ENCODE measurements at places on chromosomes 3 and 15. TPM values are rescaled to one million over a fixed set of nuclear protein-coding genes. Genes with fewer than 3 reads are reported as not detected.
A peak's percentile ranks its signal among the peaks of the same experiment; 100 is the strongest.

DNA sequence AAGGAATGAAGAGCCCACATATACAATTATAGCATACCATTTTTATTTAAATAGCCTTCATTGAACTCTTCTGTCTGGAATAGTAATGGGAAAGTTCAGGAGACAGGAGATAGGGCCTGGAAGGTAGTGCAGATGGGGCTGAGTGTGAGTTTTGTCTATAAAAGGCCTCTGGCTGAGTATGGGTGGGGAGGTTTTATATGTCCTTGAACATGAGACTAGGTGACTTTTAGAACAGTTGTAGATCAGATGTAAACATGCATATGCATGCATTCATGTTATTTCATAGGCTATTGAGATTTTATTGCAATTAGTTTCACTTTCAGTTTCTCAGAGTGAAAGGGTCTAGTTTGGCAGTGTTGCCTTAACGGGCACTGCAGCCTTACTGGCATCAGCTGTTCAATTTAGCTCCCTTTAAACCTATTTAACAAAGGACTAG is 27.1 kb downstream of the CGGBP1 start:
- peak overlapping the region; percentile 58 for H3K4me3 ChIP-seq
- DNase-seq: no peak

The DPH3 gene
- total RNA-seq: 19.3 TPM

The LRRC15 gene
- 0.63 TPM for total RNA-seq

GRCh38 chr3:98583766-98584165 is 9.6 kb downstream of the CPOX start:
- H3K4me3 ChIP-seq: no peak overlapping the region
- peaks cover 4% of the 10 kb centered on the region for H3K36me3 ChIP-seq
- no peak for DNase-seq

The SYNPR gene
- not detected for total RNA-seq

The SLC2A2 gene
- total RNA-seq: 12.6 TPM

The TM4SF1 gene
- 173 TPM for total RNA-seq

DNA sequence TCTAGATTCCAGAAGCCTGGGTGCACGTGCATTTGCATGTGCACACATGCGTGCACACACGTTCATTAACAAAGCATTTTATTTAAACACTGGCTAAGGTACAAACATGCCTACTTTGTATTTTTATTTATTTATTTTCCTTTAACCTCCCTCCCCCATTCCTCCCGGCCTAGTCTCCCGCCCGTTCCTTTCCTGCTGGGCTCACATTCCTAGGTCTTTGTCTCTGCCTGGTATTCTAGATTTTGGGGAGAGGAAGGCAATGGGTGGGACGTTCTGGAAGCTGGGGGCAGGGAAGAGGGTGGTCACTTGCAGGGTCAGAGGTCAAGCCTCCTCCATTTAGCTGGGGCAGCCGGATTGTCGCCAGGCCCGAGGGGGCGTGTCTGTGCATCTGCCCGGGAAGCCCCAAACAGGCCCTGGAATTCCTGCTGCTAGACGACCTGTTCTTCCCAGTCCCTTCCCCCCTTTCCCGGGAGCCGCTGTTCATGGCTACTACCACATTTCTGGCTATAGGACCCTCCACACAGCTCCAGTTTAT is 51.8 kb downstream of the TRIM71 start:
- H3K27ac ChIP-seq: no peak overlapping the region
- H3K27me3 ChIP-seq: no peaks in the 10 kb centered on the region
- H3K4me3 ChIP-seq: no peak overlapping the region

DNA sequence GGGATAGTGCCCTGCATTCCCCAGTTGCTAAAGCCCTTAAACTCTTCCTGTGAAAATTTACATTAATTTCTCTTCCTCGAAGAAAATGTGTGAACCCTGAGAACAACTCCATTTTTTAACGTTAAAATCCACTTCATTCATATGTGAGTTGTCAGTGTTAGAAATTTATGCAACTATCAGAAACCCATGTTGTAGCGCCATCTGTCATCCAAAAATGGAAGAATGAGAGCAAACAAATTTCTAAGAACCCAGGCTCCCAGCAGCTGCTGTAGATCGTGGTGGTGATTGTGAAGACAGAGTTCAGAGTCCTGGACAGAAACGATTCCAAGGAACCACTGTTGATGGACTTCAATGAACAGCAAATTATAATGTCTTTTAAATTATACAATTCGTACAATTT is 179.7 kb upstream of the NDN start:
- no peaks in the 10 kb centered on the region for H3K4me1 ChIP-seq
- no peak overlapping the region for H3K4me3 ChIP-seq

DNA sequence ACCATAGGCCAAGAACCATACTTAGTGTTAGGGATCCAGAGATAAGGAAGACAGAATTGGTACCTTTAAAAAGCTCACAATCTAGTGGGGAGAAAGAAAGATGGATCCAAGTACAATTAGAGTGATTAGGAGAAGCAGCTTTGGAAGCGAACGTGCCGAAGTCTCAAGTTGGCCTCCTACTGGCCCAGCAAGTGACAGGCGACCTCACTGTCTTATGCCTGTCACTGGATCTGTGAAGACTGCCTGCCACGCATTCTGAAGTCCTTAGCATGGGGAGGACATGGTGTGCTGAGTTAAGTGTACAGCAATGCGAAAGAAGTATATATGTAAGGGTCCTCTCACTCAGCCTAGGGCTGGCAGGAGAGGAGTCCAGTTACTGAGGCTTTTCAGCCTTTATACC is 141.0 kb downstream of the GABRB3 start:
- no peaks in the 10 kb centered on the region for H3K36me3 ChIP-seq
- H3K27me3 ChIP-seq: no peaks in the 10 kb centered on the region
- H3K4me1 ChIP-seq: no peaks in the 10 kb centered on the region
- H3K27ac ChIP-seq: no peak overlapping the region

GRCh38 chr3:139284221-139284620 is 59.6 kb upstream of the MRPS22 start:
- H3K4me1 ChIP-seq: no peaks in the 10 kb centered on the region
- H3K27me3 ChIP-seq: no peaks in the 10 kb centered on the region
- no peaks in the 10 kb centered on the region for H3K36me3 ChIP-seq
- DNase-seq: no peak
- H3K4me3 ChIP-seq: no peak overlapping the region

- H3K4me3 ChIP-seq: no peak overlapping the region
- DNase-seq: no peak
- H3K36me3 ChIP-seq: no peaks in the 10 kb centered on the region
- no peak overlapping the region for H3K27ac ChIP-seq
- H3K27me3 ChIP-seq: no peaks in the 10 kb centered on the region
These were observed 11.5 kb upstream of the CMTM8 start for GRCh38 chr3:32226875-32227500.

The SLC12A1 gene
- 201 TPM for total RNA-seq

DNA sequence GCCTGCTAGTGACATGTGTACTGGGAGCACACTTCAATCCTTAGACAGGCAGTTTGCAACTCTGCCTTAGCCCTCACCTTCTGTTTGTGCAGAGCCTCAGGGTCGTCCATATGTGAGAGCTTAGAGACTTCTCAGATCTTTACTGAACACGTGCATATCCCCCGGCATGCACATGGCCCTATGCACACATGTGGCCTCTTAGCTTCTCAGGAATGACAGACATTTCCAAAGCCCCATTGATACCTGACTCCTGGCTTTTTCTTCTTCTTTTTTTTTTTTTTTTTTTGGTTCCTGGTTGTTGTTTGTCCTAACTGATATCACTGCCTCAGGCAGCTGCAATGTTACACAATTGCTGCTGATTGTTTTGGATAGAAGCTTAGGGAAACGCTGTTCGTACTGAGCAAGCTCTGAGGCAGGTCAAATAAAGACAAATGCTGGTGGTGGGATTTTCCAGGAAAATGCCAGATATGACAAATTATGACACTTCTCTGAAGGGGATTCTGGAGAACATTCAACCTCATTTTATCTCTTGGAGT is 107.2 kb upstream of the RGMA start:
- H3K4me1 ChIP-seq: no peaks in the 10 kb centered on the region
- no peak for DNase-seq
- H3K36me3 ChIP-seq: no peaks in the 10 kb centered on the region
- no peak overlapping the region for H3K4me3 ChIP-seq
- H3K27ac ChIP-seq: no peak overlapping the region

GRCh38 chr3:127193341-127193740 is 410 bp downstream of the PRR23E start:
- no peak overlapping the region for H3K27ac ChIP-seq
- DNase-seq: no peak
- no peaks in the 10 kb centered on the region for H3K27me3 ChIP-seq
- H3K4me3 ChIP-seq: no peak overlapping the region
- H3K4me1 ChIP-seq: no peaks in the 10 kb centered on the region

The AADACL2 gene
- total RNA-seq: not detected

The ZNF619 gene
- total RNA-seq: 9.0 TPM

DNA sequence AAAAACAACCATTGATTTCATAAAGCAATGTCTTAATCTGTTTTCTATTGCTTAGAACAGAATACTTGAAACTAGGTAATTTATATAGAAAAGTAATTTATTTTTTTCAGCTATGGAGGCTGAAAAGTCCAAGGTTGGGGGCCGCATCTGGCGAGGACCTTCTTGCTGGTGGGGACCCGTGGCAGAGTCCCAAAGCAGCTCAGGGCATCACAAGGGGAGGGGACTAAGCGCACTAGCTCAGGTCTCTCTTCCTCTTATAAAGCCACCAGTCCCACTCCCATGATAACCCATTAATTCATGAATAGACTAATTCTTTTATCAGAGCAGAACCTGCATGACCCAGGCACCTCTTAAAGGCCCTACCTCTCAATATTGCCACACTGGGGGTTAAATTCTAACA is 87.2 kb upstream of the KLF13 start:
- peak; percentile 15 for DNase-seq
- H3K27ac ChIP-seq: no peak overlapping the region
- H3K4me3 ChIP-seq: no peak overlapping the region

DNA sequence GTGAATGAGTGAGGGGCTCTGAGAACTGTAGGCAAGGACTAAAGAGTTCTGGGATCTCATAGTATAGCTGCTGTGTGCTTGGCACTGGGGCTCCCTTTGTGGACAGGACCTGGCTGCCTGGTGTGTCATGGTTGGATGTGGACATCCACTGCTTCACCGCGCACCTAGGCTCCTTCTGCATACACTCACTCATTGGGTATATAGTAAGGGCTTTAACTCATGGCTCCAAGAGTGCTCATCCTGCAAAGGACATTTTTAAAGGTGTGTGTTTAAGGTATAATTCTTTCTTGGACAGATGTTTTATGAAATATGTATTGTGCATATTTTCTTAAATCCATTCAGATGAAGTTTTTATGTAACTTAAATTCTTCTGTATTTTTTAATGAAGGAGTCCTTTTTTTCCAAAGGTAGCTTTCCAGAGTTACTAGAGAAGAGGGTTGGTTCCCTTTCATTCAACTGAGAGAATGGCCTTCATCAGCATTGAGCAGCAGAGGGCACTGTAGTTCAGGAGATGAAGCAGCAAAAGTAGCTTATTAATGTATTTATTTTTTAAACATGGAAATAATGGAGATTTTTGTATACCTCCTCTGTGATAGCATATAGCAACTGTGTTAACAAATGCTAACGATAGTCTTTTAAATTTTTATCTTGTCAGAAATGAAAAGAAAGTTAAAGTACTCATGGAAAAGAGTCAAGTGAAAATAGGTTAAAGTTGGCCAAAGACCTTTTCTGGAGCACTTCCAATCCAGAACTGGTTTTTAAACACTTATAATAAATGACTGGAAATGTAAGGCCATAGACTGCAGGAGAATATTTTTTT is 25.2 kb downstream of the OXNAD1 start:
- H3K27me3 ChIP-seq: no peaks in the 10 kb centered on the region
- H3K4me3 ChIP-seq: no peak overlapping the region
- H3K36me3 ChIP-seq: peaks cover 3% of the 10 kb centered on the region
- H3K27ac ChIP-seq: no peak overlapping the region

DNA sequence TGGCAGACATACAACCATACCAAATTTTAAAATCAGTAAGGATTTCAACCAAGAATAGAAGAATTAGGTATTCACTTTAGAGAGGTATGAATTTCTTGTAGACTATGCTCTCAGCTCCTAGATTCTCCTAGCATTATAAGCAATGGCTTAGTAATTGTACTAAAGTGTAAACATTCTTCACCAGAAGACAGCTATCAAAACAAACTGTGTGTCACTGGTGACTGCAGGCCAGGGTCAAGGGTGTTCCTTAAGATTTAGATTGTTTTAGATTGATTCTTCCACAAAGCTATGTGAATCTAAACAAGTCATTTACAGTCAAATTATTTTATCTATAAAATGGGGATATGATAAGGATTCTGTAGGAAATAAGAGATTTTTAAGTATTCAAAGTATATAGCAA is 23.1 kb upstream of the GP5 start:
- H3K36me3 ChIP-seq: peaks cover 22% of the 10 kb centered on the region
- H3K4me3 ChIP-seq: no peak overlapping the region
- no peaks in the 10 kb centered on the region for H3K4me1 ChIP-seq

GRCh38 chr3:5554245-5554747 is 366.8 kb downstream of the EDEM1 start:
- no peaks in the 10 kb centered on the region for H3K4me1 ChIP-seq
- no peaks in the 10 kb centered on the region for H3K36me3 ChIP-seq
- H3K4me3 ChIP-seq: no peak overlapping the region
- no peak for DNase-seq
- no peak overlapping the region for H3K27ac ChIP-seq

The ARHGEF26 gene
- total RNA-seq: 4.8 TPM
